ENCODE measurements at places on chromosomes 11 and 22.

GRCh38 chr11:79414644-79415317 lies 26.0 kb downstream of the TENM4 start:
- no peak for DNase-seq

DNA sequence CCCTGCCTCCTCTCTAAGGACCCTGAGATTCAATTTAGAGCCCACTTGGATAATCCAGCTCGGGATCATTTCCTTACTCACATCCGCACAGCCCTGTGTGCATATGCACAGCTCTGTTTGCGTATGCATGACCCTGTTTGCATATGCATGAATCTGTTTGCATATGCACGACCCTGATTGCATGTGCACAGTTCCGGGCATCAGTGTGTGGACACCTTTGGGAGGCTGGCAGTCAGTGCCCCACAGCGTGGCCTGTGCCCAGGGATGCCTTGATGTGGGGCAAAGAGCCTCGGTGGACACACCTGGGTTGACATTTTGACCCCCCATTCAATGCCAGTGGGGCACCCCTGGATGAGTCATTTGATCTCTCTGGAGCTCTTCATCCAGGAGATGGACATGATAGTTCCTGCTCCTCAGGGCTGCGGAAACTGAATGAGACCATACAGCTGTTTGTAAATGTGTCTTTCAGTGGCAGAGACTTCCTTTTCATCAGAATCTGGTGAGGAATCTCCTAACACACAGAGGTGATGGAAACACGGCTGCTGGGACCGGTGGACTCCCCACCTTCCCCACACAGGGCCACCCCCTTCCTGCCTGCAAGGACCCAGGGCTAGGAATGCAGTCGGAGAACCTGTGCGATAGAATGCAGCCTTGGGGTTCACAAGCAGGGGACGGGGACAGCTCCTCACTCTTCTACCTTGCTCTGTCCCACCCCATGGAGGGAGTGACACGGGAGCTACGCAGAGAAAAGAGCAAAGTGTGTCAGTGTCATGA lies 41.2 kb downstream of the MYEOV start:
- DNase-seq: no peak

DNA sequence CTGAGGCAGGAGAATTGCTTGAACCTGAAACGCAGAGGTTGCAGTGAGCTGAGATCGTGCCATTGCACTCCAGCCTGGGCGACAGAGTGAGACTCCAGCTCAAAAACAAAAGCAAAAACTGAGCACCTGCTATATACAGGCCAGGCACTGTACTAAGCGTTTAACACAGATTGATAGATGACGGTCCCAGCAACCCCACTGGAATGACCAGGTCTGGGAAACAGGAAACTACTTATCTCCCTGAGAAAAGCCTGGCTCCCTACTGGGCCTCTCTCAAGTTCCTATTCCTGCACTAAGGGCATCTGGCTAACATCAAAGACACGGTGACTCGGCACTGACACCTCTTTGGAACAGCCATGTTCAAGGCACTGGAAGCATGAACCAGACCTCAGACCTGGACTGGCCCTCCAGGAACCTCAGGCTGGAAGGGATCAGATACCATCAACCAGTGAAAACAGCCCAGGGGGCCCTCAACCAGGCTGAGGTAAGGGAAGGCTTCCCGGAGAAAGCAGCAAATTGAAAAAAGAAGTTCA lies 16.6 kb downstream of the ARAP1 start:
- DNase-seq: no peak

GRCh38 chr11:9568854-9569587 lies 4.4 kb upstream of the WEE1 start:
- DNase-seq: no peak

GRCh38 chr22:50573491-50574382 lies 4.5 kb downstream of the CPT1B start:
- DNase-seq: no peak

GRCh38 chr11:126002181-126002580 lies 56.3 kb downstream of the VSIG10L2 start:
- DNase-seq: no peak
